ENCODE measurements at places on chromosomes 16 and 17.

- DNase-seq = peak; percentile 91
Observed at GRCh38 chr17:30906101-30906911, at the start of gene TEFM. Gene TEFM (minus strand): TSS chr17:30906238. CDS start chr17:30906198, 40 bp downstream.

- no peak for DNase-seq
Observed at GRCh38 chr16:17152311-17152710, 318.4 kb downstream of the XYLT1 start.

GRCh38 chr17:57038486-57038885 is 46.6 kb upstream of the AKAP1 start:
- no peak for DNase-seq

DNA sequence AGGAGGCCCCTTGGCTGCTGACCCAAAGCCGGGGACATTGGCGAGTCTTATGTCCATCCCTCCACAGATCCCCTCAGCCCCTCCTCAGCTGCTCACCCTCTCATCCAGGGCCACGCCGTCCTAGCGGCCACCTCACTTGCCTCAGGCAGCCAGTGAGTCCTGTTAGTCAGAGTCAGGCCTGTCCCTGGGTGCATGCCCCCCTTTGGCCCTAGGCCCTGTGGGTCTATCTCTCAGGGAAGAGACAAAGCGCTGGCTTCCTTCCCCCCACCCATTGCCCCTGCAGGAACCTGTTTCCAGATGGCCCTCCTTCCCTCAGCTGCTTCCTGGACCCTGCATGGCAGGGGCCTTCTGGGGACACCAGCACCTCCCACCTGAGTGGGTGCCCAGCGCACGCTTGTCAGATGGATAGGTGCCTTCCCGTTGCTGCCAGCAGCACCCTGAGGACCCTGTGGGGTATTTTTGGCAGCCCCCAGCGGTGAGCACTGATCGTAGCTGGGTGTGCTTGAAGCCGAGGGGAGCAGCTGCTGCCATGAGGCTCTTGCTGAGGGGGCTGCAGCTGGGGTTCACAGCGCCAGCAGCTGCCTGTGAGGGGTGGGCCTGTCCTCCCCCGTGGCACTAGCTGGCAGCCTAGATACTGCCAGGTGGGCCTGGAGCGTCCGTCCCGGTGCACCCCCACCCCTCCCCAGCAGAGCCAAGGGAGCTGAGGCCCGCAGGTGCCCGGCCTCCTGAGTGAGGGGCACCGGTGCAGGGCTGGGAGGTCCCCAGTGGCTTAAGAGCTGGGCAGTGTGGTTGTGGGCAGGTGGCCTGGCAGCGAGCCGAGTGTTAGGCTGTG is 8.4 kb downstream of the DBNDD1 start:
- DNase-seq = no peak

GRCh38 chr16:79101491-79101890 is 499.0 kb downstream of the MAF start:
- no peak for DNase-seq

DNA sequence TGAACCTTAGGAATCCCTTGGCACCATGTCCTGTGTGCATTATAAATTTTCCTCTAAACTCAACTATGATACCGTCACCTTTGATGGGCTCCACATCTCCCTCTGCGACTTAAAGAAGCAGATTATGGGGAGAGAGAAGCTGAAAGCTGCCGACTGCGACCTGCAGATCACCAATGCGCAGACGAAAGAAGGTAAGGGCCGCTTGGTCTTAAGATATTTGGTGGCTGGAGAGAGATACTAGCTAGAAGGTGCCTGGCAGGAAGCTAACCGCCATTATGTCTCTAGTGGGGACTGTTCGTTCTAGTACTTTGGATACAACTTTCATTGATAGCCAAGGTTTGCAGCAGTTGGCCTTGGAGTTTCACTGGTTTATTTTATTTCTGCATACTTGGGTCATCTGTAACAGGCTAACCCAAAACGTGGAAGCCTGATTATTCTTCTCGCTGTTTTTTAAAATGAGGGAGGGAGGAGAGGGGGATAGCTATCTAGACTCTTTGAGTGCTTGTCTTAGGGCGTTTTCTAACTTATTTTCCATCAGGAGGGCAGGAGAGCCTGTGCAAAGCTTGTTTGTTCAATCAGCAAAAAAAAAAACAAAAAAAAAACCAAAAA is 1.3 kb downstream of the RBBP6 start:
- DNase-seq = peak; percentile 51
